ENCODE measurements at places on chromosomes 2 and 18. TPM values are rescaled to one million over a fixed set of nuclear protein-coding genes. Genes with fewer than 3 reads are reported as not detected.

GRCh38 chr18:55421615-55422419, 166.2 kb downstream of the TCF4 start:
- no peak for DNase-seq

Gene CD302
- 9.2 TPM for total RNA-seq

GRCh38 chr2:222322236-222322635, 23.4 kb upstream of the PAX3 start:
- DNase-seq: no peak

DNA sequence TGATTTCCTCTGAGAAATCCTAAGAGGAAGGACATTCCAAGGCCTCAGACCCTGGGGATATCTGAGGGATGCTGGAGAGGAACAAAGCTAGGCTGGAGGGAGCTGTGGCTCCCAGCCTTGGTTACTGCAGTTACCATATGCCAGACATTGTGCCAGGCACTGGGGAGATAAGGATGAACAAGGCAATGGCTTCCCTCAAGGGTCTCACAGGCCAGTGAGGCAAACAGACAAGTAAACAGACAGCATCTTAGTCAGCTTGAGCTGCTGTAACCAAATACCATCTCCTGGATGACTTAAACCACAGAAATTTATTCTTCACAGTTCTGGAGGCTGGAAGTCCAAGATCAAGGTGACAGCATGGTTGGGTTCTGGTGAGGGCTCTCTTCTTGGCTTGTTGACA, 91.8 kb downstream of the SKA1 start:
- DNase-seq: no peak

Gene GKN1
- total RNA-seq: not detected

DNA sequence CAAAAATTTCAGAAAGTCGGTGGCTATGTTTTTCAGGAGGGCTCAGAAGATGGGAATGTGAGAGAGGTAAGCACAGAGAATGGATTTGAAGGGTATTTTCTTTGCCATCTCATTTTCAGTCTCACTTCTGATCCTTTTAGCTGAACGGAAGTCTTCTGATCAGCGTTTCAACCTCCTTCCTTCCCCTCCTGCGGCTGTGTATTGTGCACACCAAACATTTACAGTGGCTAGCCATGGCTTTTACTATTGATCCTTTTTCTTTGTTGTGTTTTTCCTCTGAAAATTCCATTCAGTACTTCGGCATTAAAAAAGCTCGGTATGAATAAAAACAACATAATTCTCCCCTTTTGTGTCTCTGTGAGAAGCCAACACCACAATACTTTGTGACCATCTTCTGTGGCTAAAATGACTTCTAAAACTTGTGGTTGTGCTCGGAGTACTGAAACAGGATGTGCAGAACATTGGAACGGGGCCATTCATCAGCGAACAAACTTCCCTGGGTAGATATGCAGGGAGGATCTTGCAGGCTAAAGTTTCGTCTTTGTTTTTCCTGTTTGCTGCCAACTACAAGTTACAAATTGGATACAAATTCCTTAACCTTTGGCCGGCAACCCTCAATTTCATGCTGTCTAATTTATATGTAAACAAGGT, 260.8 kb upstream of the FAM98A start:
- DNase-seq: no peak

Gene ST8SIA3
- not detected for total RNA-seq

Gene DAPL1
- total RNA-seq: not detected

DNA sequence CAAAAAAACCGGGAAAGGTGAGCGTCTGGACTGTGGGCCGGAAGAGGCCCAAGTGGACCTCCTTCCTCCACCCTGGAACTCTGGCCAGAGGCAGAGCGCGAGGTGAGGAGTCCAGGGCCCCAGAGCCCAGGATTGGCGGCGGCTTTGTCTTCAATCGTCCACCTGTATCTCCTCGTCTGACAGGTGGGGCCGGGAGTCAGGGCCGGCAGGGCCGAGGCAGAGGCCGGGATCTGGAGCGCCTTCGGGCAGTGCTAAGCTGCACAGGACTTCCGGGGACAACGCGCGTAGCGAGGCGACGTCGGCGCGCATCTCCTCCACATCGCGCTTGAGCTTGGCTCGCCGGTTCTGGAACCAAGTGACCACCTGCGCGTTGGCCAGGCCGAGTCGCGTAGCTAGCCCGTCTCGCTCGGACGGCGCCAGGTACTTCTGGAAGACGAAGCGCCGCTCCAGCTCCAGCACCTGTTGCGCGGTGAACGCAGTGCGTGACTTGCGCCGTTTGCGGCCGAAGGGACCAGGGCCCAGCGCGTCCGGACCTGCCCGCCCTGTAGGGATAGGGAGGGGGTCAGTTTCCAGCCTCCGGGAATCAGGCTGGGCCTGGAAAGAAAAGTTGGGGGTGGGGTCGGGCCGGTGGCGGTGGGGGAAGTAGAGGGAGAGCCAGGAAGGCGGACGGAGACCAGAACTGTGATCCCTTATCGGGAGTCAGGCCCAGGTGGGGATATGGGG, 1.5 kb downstream of the LBX2 start:
- DNase-seq: no peak

DNA sequence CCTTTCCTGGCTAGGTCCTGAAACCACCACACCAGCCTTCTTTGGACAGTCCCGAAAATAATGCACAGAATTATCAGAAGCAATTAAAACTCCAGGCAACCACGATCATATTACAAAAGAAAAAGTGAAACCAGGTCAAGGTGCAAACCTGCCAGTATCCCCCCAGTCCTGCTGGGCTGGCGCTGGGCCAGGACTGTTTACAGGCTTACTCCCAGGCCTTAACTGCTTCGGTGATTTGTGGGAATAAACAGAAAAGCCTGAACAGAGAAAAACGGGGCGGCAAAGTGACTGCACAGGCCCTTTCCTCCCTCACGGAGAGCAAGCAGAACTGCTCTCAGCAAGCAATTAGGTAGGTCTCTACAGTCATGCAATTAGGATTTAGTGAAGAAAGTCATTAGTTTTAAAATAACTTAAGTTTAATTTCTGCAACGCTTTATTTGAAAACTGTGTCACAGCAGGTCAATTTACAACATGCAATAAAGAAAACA, 1.3 kb downstream of the HDAC4 start:
- DNase-seq: no peak

DNA sequence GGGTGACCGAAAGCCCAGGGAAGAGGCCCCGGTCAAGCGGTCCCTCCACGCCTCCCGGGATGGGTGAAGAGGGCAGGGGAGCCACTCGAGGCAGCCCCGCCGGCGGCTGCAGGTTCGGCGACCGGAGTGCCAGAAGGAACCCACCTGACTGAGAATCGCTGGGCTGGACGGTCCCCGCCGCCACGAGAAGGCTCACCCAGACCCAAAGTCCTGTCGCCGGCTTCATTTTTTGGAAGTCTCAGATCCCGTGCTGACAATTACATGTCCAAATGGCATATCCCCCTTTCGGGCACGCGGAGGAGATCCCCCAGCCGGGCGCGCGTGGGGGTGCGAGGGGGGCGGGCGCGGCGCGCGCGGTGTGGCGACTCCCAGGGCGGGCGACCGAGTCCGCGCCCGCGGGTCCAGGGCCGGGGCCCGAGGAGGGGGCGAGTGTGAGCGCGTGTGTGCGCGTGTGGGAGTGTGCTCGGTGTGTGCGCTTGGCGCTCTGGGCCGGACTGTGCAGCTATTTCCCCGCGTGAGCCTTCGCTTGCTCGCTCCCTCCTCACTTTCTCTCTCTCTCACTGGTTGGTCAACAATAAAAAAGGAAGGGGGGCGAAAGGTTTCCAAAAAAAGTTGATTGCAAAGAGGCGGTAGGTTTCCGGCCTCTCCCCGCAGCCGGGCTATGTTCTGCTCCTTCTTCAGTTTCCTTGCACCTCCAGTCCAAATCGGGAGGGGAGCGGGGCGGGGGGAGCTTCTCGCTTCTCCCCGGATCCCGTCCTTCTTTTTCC, at the start of gene ERBB4:
ERBB4 (minus strand) TSS at position 498 of the 767 bp plus-strand sequence; CDS start at position 226, 272 bp downstream.
- DNase-seq: peak; percentile 15

DNA sequence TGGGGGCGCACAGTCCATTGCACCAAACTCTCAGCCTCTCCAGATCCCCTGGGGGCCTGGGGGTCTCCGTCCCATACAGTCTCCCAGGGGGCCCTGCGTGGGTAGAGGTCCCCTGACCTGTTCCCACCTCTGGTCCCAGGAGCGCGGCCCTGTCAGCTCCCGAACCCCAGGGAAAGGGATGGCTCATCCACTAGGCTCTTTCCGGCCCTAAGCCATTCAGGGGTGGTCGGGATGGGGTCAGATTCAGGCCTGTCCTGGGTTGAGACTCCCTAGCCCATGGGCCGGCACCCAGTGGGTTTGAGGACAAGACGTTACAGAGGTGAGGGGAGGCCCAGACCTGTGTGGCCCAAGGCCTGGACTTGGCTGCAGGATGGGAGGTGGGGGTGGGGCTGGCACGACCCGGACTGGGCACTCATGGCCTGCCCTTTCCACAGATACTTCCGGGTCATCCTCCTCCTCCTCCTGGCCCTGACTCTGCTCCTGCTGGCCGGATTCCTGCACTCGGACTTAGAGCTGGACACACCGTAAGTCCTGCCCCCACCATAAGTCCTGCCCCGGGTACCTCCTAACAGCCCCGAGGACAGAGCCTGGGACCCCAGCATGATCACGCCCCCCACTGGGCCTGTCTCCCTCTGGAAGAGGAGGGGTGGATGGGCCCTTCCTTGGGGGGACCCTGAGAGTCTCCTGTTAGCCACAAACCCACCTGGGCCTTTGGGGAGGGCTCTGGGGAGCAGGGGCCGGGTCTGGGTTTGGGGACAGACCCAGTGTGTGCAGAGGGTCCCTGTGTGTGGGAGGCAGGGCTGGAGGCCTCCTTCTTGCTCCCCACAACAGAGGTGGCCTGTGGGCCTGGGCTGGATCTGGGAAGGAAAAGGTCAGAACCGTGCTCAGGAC, 10.1 kb upstream of the NEU4 start:
- no peak for DNase-seq

- DNase-seq: no peak
These were observed 65.7 kb upstream of the BCL2L11 start for GRCh38 chr2:111054791-111055691.

- no peak for DNase-seq
These were observed 10.5 kb upstream of the NOL10 start for GRCh38 chr2:10700078-10700803.

GRCh38 chr2:230715201-230715600, 2.6 kb downstream of the CAB39 start:
- no peak for DNase-seq

GRCh38 chr2:44969936-44970335, 28.4 kb downstream of the SIX3 start:
- no peak for DNase-seq

- peak; percentile 76 for DNase-seq
These were observed 65.2 kb upstream of the FIGN start for GRCh38 chr2:163800951-163801381.

Gene LHCGR
- not detected for total RNA-seq

DNA sequence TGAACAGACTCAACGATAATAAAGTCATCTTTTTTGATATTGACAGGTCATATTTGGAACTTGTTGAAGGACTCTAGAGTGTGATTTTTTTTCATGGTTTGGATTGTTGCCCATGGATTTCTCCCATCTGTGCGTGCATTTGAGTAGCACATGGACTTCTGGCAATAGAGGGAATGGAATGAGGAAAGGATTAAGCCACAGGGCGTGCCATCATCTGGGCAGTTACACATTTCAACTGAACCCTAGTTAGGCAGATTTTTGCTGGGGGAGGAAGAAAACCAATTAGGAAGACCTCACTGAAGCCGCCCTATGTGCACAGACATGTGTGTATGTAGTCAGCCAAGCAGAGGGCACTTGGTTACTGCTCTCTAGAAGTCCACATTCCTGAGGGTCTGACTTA, 72.6 kb downstream of the TPGS2 start:
- no peak for DNase-seq

Gene ABCG8
- total RNA-seq: not detected

DNA sequence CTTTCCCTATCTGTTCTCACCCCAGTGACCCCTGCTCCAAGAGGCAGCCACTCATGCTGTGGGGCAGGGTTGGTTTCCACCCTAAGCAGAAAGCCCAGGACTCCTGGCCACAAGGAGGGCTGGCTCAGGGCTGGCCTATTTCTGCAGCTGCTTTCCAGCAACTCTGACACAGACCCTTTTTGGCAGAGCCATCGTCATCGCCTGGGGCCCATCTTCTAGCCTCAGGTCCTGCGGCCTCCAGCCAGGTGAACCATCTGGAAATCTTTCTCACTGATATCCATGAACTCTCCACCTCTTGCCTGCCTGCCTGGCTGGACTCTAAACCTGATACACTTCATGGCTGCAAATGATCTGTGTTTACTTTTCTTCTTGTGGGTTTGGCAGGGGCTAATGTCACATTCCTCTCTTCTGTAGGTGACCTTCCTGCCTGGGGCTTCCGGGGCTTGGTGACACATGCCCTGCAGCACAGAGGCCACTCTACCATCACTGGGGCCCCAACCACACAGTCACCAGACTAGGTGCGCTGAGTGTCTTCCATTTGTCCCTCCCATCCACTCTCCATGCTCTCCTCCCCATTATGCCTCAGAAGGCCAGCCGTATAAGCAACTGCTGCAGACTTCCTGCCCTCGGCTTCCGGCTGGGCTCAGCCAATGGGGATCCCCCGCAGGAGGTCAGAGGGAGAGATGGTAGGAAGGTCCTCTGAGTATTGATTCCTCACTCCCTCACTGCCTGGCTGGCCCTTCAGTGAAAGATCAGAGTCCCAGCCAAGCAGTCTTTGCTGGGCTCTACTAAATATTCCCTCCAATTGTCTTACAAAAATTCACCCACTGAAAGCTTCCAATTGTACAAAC, 9.7 kb upstream of the COPS8 start:
- peak; percentile 35 for DNase-seq

Gene TGFA
- total RNA-seq: 1.0 TPM

- no peak for DNase-seq
These were observed 80.5 kb downstream of the PHLPP1 start for GRCh38 chr18:62795813-62796212.

Gene ASB18
- not detected for total RNA-seq

Gene MDH1B
- 9.2 TPM for total RNA-seq

GRCh38 chr18:52577795-52578194, 237.8 kb downstream of the DCC start:
- no peak for DNase-seq

GRCh38 chr2:12457831-12458230, 258.9 kb upstream of the TRIB2 start:
- no peak for DNase-seq

Gene GPAT2
- not detected for total RNA-seq

DNA sequence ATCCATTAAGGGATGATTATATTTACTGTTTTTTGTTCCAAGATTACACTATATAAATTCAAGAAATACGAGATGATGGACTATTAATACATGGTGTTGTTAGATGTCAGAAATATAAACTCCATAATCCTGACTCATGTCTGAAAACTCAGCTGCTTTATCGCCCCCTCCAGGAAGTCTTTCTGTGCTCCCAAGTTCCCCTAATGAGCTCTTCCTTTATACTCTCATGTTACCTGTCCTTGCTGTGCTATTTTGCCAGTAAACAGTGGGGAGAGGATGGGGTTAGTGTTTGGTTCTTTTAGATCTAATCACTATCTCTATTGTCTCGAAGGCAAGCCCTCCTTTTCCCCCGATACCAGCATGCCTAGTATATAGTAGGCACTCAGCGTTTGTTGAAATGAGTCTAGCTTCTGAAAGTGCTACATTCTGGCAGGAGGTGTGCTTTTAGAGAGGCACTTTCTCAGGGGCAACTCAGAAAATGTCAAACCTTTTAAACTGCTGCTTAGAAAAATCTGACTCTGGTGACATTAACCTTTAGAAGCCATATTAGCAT, 21.4 kb upstream of the BARD1 start:
- DNase-seq: peak; percentile 11

Measured in A172 (cell line).